SK-N-SH (cell line): ENCODE measurements at places on chromosomes 7 and 10. TPM values are rescaled to one million over a fixed set of nuclear protein-coding genes. Genes with fewer than 3 reads are reported as not detected.

DNA sequence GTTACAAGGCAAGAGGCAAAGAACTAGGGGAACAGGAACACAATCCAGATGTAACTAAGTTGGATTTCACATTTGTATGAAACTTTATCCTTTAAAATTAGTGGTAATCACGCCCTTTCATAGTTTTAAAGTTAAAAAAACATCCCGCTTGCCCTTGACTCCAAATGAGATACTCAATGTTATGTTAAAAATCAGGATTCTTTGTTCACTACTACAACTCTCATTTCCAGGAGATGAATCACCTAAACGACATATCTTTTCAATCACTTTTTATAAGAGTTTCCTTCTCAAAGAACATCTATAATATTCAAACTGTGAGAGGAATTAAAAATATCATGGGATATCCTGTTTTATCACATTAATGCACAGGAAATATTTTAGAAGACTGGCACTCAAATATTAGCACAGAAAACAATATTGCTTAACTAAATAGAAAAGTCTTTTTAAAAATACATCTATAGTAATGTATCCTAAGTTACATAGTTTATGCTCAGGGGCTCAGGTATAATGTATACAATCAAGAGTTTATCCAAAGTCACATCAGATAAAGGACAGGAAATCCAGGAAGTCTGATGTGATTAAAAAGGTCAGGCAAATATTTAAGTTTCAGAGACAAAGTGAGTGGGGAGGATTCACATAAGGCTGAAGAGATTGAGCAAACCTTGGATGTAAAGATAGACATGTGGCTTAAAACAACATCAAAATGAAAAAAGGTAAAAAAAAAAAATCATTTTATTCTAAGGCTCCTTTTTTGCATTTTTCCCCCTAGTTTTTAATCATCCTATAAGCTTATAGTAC lies 41.9 kb downstream of the CADPS2 start:
- no peak for DNase-seq

Gene ABCC2
- polyA plus RNA-seq: 0.48 and 0.52 TPM in 2 replicates

DNA sequence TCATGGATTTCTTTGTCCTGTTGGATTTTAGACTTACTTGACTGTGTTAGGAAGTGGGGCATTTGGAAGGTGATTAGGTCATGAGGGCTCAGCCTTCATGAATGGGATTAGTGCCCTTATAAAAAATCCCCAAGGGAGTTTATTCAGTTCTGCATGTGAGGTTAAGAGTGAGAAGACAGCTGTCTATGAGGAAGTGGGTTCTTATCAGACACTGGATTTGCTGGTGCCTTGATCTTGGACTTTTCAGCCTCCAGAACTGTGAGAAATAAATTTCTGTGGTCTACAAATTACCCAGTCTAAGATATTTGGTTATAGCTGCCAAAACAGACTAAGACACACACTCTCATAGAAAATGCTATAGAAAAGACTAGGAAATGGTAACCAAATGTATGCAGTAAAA lies 724.7 kb upstream of the FZD8 start:
- no peak for DNase-seq

Gene PLEKHS1
- not detected in 2 replicates for polyA plus RNA-seq

Gene TAS2R41
- not detected in 2 replicates for polyA plus RNA-seq

DNA sequence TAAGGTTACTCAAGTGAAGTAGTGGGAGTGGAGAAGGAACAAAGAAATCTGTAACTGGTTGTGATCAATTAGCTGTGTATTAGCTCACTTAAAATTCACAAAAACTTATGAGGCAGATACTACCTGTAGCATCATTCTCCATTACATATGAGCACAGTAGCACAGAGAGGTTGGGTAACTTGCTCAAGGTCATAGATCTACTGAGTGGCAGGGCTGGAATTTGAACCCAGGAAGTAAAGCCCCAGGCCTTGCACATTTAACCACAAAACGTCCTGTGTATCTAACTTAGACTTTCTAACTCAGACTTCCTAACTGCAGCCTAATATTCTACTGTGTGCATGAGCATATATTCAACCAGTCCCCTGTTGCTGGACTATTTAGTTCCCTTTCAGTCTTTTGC lies 5.6 kb upstream of the SLF2 start:
- no peak for DNase-seq

DNA sequence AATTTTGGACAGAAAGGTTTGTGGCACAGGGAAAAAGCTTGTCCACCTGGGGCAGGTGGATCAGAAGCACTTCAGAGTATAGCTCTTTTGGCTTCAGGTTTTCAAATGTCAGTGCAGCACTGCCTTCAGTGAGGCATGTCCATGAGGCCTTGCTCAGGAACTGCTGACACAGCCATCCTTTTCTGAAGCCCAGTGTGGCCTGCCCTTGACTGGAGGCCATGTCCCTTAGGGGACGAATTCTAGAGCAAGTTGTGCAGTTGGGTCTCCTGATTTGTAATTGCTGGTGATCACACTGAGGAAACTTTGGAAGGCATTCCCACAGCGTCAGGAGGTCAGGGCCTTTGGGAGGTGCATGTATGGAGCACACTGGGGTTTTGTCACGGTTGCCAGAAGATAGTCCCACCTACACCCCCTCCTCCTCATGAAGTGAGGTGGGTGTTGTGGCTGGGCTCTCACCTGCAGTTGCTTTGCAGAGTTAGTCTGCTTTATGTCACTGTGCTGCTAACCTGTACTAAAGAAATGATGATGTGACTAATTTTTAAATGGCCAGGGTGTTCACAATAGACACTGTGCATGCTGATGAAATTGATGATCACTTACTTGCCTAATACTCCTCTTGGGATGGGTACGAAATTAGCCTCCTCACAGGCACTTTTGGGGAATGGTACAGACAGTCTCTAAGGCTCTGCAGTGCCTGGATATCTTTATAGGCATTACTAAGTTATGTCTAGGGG lies 41.7 kb downstream of the OGDH start:
- no peak for DNase-seq

Gene SCART1
- 2.1 and 3.4 TPM in 2 replicates for polyA plus RNA-seq

Gene CACNA2D1
- polyA plus RNA-seq: 3.4 and 4.8 TPM in 2 replicates

DNA sequence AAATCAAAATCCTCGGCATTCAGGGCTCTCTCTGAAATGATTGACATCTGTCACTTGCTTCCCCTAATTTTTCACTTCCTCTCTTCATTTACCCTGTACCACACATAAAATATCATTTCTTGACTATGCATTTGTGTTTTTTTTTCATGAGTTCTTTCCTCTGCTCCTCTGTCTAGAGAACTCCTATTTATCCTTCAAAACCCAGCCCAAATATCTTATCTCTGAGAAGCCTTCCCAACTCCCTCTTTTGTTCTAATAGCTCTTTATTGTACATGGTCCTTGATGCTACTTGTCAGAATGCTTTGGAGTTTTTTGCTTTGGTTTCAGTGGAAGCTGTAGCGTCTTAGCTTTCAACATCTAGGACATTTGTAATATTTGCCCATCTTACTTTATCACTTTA lies 190.2 kb upstream of the CTBP2 start:
- DNase-seq: no peak

GRCh38 chr10:91206837-91207474 lies 13.5 kb upstream of the PCGF5 start:
- DNase-seq: no peak

- no peak for DNase-seq
Observed at GRCh38 chr7:107506674-107507339, 37.0 kb downstream of the GPR22 start.

Gene C10orf67
- 0.97 and 1.1 TPM in 2 replicates for polyA plus RNA-seq

DNA sequence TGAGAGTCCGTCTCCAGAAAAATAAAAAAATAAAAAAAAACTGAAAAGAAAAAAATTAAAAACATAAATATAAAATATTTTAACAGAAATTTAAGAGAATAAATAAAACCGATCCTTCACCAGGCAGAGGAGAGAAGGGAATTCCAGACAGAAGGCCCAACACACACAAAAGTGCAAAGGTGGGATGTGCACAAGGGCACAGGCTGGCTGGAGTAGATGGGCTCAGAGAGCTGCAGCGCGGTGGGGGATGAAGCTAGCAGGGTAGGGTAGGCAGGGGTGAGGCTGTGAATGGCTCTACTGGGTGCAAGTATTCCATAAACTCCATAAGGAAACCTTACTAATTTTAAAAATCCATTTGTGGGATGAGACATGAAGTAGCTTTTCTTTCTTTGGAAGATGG lies 15.7 kb upstream of the ARPC1A start:
- no peak for DNase-seq
